ENCODE measurements at places on chromosomes 1 and 21.

DNA sequence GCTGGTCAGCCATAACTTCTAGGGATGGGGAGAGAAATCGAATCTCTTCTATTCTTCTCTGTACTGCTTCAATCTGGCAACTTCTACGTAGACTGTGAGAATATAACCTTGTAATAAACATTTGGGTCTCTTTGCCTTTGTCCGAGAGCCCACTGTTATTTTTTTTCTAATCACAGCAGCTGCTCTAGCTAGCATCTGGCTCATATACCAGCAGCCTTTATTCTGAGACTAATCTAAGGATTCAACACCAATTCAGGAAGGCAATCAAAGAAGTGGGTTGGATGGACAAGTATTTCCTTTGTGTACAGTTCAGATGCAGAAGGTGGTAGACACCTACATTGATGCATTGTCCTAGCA lies 15.6 kb downstream of the PCP4 start:
- no peak for DNase-seq

DNA sequence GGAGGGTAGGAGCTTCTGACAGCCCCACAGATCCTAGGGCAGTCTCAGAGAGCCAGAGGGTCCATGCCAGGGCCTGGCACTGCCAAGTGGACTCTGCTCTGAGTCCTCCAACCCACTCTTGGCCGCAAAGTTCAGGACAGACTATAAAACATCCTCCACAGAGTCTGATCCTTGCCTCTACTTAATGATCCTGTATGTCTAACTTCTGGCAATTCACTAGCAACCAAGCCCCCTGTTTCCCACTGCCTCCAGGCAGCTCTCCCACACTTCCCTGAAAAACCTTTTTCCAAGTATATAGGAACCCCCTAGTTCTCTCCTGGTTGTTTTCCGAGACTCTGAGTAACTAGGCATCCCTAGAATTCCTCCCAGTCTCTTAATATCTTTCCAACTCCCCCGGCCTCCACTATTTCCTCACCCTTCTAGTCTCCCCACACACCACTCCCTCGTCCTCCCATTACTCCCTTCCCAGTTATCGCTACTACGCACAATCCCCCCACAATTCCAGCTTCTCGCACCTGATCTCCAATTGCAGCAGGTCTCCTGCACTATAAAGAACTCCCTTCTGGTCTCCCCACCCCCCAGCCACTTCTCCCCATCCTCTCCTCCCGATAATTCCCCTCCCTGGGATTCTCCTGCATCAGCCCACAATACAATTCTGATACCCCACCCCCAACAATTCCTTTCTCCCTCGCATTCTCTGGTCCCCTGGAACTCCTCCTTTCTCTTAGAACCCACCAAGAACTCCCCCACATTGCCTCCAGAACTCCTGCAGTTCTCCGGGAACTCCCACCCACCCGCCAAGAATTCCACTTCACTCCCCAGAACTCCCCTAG lies 574 bp downstream of the IGSF9 start:
- no peak for DNase-seq

GRCh38 chr1:198241553-198241952 lies 84.8 kb downstream of the NEK7 start:
- no peak for DNase-seq

DNA sequence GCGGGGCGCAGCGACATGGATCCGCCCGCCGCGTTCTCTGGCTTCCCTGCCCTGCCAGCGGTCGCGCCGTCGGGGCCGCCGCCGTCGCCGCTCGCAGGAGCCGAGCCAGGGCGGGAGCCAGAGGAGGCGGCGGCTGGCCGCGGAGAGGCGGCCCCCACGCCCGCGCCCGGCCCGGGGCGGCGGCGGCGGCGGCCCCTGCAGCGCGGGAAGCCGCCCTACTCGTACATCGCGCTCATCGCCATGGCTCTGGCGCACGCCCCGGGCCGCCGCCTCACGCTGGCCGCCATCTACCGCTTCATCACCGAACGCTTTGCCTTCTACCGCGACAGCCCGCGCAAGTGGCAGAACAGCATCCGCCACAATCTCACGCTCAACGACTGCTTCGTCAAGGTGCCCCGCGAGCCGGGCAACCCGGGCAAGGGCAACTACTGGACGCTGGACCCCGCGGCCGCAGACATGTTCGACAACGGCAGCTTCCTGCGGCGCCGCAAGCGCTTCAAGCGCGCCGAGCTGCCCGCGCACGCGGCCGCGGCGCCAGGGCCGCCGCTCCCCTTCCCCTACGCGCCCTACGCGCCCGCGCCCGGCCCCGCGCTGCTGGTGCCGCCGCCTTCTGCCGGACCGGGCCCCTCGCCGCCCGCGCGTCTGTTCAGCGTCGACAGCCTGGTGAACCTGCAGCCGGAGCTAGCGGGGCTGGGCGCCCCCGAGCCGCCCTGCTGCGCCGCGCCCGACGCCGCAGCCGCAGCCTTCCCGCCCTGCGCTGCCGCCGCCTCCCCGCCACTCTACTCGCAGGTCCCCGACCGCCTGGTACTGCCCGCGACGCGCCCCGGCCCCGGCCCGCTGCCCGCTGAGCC lies 459 bp downstream of the FOXE3 start:
- no peak for DNase-seq

GRCh38 chr1:226029093-226029496 lies 30.0 kb upstream of the SDE2 start:
- DNase-seq: no peak

DNA sequence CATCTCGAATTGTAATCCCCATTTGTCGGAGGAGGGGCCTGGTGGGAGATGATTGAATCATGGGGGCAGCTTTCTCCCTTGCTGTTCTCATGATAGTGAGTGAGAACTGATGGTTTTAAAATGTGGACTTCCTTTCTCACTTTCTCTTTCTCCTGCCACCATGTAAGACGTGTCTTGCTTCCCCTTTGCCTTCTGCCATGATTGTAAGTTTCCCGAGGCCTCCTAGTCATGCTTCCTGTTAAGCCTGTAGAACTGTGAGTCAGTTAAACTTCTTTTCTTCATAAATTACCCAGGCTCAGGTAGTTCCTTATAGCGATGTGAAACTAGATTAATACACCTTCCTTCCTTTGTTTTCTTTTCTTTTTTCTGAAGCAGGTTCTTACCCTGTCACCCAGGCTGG lies 13.9 kb downstream of the DNAJC6 start:
- no peak for DNase-seq

GRCh38 chr1:66323958-66324625 lies 209.9 kb upstream of the SGIP1 start:
- DNase-seq: no peak

DNA sequence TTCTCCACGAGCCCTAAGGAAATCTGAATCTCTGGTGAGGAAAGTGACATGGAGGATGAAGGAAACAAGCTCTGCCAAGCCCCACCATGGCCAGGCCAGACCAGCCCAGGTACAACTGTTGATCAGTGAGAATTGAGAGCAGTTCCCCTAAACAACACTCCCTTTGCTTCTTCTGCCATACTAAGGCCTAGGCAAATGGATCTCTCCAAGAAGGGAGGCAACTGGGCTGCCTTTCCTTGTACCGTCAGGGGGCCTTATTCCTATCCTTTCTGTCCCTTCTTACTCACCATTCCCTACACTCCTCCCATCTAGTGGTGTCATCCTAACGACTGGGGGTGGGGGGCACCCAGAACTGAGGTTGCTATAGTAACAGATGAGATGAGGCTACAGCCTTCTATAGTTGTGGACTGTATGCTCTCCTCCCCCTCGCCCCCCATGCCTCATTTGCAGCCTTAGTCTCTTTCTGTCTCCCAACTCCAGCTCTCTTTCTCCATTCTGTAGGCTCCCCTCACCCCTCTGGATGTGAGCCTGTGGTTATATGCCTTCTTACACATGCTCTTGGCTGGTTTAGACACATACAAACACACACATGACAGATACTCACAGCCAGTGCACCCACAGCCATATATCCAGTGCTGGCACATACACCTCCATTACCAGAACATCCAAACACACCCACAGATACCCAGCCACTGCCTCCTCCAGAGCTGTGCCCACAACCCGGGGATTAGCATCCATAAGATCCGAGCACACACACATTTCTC lies 3.6 kb downstream of the PEA15 start:
- no peak for DNase-seq

DNA sequence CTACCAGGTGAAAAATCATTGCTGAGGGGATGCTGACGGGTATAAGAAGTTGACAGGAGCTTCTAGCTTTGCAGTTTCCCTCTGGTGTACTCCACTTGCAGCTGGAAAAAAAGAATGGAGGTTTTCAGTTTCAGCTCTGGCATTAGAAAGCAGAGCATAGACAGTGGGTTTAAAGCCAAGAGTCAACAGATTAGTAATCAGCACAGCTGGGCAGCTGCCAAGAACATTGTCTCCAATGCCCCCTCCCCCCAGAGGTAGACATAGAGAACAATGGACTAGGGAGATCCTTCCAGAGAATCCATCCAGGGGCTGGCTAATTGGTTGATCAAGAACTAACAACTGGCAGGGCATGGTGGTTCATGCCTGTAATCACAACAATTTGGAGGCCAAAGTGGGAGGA lies 10.1 kb upstream of the ZBTB8B start:
- DNase-seq: peak; percentile 5

DNA sequence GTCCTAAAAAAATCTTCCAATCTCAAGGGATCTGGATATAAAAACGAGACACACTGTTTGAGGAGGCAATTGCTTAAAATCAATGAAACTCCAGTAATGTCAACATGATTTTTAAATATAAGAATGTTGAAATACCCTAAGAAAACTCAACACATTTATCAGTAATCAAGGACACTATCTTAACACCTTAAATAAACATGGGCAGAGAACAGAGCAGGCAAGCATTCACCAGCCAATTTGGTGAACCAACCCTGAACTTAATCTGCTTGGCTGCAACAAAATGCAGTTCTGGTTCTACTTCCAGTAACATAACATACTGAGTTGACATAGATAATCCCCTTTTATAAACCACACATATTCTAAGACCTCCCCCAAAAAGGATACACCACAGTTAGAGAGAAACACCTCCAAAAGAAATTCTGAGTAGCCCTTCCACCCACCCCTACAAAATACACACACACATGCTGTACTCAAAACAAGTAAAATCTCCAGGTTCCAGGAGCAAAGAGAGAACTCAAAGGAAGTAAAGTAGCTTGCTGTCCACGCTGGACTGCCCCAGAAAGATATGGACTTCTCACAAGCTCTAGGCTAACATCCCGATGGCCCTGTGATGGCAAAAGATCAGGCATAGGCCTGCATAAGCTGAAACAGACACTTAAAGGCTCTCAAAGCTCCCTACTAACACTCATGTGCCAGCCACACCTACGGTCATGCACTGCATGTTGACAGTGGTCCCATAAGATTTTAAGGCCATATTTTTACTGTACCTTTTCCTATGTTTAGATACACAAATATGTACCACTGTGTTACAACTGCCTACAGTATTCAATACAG lies 30.5 kb downstream of the TP53BP2 start:
- DNase-seq: no peak

DNA sequence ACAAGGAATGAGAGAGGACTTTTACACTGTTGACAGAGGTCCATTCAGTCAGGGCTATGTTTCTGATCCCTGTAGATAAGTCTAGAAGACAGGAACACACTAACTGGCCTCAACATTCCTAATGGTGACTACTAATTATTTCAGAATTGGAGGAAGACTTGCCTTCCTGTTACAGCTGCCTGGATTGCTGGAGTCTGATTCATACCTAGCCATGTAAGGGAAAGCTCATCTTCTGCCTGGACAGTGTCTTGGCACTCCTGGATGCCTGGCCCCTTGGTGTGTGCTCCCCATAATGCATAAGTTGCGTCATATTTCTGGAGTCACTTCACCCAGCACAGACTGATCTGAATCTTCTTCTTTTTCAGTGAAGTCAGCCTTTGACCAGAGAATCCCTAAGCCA lies 326.0 kb upstream of the RUNX1 start:
- DNase-seq: peak; percentile 95
